Stimulated activated CD4-positive, alpha-beta T cell treated with anti-CD3 and anti-CD28 coated beads, Interleukin-4, amount 100 ng/mL, for 24 hours (primary cell): ENCODE measurements at places on chromosomes 7 and 10.

GRCh38 chr10:119285495-119286267 lies 78.3 kb downstream of the GRK5 start:
- DNase-seq = no peak

- DNase-seq = no peak
Measured at GRCh38 chr7:88116235-88116795, 103.5 kb downstream of the SRI start.

DNA sequence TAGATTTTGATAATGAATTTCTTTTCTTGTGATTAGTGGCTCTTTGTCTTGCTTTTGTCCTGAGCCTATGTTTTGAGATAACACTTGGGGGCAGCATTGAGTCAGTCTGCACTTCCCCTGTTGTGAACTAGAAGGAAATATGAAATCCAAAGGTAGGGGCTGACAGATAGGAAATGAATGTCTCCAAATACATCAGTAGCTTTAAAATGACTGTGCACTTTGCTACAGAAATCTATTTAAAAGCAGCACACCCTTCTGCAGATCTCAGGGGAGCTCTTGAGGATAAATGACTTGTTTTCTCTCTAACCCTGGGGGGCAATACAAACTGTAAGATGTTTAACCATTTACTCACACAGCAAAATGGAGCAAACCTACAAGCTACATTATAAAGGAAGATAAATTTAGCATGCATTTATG lies 176.0 kb upstream of the MYO3A start:
- no peak for DNase-seq

DNA sequence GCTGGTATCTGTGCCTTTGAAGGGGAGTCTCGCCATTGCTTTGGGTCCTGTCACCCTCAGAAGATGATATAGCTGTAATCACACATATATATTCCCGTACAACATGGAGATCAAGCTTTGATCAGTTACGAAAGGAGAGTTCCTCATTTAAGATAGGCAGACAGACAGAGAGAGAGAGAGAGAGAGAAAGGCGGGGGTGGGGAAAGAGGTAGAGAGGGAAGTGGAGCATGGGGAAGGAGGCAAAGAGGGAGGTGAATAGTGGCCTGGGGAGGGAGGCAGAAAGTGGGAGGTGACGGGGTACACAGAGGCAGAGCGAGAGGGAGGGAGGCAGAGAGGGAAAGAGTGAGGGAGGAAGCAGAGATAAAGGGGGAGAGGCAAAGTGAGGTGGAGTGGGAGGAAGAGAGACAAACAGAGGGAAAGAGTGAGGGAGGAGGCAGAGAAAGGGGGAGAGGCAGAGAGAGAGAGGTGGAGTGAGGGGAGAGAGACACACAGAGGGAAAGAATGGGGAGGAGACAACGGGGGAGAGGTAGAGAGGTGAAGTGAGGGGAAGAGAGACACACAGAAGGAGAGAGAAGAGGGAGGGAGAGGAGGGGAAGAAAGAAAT lies 44.6 kb upstream of the C1QL3 start:
- DNase-seq = no peak

- DNase-seq = peak; percentile 57
Measured at GRCh38 chr7:129530795-129531391, 28.6 kb downstream of the SMKR1 start.

DNA sequence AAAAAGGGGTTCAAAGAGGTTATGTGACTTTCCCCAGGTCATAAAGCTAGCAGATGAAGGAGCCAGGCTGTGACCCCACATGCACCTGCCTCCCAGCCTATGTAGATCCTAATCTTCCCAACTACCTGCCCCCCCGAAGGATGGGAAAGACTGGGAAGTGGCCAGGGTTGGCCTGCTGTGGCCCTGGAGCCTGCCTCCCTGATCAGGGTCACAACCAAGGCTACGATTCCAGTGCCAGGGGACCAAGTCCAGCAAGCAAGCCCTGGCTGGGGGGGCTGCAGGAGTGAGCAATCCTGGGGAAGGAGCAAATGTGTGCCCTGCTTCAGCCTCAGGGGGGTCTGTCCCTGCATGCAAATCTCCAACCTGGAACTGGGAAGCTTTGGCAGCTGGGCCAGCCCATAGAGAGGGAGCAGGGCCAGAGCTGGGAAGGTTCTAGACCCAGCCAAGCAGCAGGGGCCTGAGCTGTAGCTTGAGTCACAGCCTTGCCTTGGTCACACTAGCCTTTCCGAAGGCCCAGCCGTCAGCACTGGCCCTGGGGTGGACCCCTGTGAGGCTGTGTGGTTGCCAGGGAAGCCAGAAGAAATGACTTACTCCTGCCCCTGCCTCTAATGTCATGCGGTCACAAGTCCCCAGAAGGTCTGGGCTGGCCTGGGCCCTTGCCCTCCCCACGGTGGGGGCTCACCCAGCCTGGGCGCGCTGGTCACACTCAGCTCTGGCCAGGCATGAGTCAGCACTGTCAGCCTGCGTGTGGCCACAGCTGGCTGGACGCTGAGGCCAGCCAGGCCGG lies 96.4 kb upstream of the ZMIZ1 start:
- DNase-seq = no peak

- DNase-seq = no peak
Measured at GRCh38 chr7:232410-233248, 40.3 kb downstream of the FAM20C start.

GRCh38 chr7:1514995-1515401 lies 10.8 kb upstream of the INTS1 start:
- no peak for DNase-seq

GRCh38 chr7:88169717-88170320 lies 50.0 kb downstream of the SRI start:
- DNase-seq = no peak

DNA sequence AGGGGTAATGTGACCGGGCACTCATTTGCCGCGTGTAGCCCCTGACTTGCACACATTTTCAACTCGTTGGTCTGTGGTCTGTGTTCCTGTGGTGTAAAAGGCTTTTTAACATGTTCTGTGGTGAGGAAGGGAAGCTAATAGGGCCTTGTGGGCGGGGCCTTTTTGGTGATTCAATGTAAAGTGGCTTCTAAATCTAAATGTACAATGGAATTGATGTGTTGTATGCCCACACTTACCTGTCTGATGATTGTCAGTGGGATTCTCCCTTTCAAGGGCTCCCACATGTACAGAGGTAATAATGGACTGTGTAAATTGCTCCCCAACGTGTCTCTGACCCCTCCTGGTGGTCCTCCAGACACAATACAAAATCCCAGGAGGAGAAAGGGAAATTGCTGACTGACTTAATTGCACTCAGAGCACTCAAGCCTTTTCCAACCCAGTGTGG lies 43.1 kb upstream of the GATAD1 start:
- DNase-seq = peak; percentile 32

DNA sequence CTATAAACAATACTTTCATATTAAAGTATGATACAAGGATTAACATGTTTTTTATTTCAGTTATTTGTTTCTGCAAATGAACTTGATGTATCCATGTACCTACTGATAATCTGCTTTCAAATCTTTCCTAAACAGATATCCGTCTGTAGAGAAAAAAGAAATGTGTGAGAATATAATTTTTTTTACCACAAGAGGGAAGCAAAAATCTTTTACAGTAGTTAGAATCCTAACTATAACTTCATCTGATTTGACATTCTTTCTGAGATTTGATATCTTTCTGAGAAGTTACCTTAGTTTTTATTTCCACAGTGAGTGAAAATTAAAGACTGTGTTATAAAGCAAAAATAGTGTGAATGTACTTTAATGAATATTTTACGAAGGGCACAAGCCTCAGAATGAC lies 203.9 kb upstream of the PCLO start:
- no peak for DNase-seq

GRCh38 chr7:38908759-38909335 lies at the start of gene VPS41:
Gene VPS41, minus strand, starts transcription at chr7:38909191. Its CDS starts 17 bp downstream, at chr7:38909174.
- DNase-seq = peak; percentile 81

DNA sequence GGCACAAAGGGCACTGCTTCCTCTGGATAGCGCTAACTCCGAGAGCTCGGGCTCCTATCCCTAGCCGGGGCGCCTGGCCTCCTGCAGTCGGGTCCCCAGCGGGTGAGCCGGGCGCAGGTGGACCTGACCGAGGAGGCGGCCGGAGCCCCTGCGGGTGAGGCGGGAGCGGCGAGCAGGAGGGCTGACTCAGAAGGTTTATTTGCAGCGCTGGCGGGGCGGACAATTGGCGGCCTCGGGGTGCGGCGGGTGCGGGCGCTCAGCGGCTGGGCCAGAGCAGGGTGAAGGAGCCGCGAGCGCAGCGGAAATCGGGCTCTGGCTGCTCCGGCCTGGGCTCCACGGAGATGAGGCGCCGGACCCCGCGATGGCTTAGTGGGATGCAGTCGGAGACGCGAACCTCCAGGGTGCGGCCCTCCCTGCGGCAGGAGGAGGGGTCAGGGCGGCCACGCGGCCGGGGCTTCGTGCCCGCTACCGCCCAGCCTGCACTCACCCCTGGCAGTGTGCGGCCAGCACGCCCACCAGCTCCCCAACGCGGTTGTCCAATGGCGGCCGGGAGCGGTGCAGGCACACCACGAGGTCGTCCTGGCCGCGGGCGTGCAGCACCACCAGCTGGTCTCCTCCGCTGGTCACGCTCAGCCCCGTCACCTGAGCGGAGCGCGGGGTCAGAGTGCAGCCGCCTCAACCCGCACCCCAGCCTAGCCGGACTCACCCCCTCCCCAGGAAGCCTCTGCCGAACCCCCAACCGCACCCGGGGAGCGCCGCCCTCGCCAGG lies 16.1 kb downstream of the MYO1G start:
- DNase-seq = no peak

DNA sequence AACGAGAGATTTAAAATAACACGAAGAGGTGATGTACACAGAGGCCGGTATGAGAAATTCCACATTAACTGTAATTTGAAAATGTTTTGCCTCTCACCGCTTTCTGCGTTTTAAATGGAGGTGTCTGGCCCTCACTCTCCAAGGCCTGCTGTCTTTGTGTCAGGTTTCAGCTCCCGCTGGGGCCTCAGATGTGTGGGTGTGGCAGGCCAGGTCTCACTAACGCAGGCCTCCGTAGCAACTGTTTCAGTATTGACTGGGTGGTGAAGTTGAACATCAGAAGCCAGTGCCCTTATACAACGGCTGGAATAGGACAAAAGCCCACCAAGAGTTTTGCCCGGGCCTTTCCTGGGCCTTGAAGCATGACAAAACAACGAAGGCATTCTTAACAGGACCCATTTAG lies 303.1 kb downstream of the ADARB2 start:
- no peak for DNase-seq

DNA sequence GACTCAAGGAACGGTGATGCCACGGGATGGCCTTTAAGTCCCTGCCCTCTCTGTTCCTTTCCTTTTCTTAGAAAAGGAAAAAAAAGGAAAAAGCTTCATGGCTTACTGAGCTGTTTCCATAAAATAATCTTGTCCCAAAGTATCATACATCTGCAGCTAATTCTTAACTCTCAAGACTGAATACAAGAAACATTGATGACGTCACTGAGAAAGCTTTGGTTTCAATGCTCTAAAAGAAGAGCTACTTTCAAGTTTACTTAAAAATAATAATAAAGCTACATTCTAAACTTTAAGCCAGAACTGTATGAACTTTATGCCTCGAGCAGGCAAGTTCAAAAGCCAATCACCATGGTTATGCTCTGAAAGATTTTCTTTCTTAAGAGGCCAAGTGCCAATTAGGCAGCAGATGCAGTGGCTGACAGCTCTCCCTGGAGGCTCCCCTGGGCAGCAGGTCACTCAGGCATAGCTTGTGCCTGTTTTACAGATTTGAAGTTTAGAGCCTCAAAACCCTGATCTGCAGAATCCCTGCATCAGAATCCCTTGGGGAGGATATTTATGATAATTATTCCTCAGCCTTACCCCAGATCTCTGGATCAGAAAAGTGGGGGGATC lies 165.0 kb downstream of the CHN2 start:
- DNase-seq = no peak

DNA sequence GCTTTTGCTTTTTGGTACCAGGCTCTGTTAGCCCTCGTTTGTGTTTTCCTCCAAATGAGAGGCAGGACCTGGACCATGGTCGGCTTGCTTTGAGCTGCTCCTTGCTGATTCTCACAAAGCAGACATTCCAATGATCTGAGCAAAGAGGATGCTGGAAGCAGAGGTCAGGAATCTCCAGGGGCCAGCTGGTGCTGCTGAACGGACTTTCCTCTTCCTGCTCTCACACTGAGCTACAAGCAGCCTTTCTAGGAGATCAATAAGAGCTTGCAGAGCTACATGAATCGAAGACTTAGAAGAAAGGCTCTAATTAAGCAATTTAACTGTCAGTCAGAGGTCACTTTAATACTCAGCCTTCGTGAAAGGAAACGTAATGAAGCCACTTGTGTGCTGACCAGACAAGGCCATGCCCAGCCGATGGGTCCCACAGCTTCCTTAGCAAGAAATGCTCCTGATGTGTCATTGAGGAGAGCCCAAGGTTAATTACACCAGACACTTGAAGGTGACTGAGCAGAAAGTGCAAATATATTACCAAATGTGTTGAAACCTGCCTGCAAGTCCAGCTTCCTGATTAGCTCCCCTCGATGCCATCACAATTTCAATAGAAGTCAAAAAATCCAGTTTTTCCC lies 151.3 kb upstream of the RSU1 start:
- DNase-seq = no peak
